ENCODE measurements at places on chromosomes 1 and 21.

- no peak for DNase-seq
Measured at GRCh38 chr1:179817056-179817455, 60.5 kb downstream of the TOR1AIP2 start.

GRCh38 chr1:246111570-246111969, 395.5 kb downstream of the SMYD3 start:
- no peak for DNase-seq

- no peak for DNase-seq
Measured at GRCh38 chr1:70738624-70739023, 309.0 kb downstream of the PTGER3 start.

GRCh38 chr1:163414778-163415177, 93.0 kb downstream of the NUF2 start:
- no peak for DNase-seq

- DNase-seq = no peak
Measured at GRCh38 chr1:66532214-66532613, 1.7 kb upstream of the SGIP1 start.
